Stimulated activated CD8-positive, alpha-beta memory T cell treated with anti-CD3 and anti-CD28 coated beads, Interleukin-7, amount 100 ng/mL, for 24 hours (primary cell): ENCODE measurements at places on chromosomes 4 and X.

DNA sequence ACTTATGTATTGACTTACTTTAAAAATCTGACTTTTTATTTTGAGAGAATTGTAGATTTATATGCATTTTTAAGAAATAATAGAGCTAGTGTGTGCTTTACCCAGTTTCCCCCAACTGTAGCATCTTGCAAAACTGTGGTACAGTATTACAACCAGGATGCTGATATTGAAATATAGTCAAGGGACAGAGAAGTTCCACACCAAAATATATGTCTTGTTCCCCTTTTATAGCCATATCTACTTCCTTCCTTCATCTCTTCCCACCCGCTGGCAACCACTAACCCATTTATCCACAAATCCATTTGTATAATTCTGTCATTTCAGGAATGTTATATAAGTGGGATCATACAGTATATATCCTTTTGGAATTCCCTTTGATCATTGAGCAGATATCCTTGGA, 16.8 kb downstream of the KDM6A start:
- no peak for DNase-seq

- no peak for DNase-seq
Observed at GRCh38 chrX:21225643-21226042, 148.6 kb upstream of the CNKSR2 start.

DNA sequence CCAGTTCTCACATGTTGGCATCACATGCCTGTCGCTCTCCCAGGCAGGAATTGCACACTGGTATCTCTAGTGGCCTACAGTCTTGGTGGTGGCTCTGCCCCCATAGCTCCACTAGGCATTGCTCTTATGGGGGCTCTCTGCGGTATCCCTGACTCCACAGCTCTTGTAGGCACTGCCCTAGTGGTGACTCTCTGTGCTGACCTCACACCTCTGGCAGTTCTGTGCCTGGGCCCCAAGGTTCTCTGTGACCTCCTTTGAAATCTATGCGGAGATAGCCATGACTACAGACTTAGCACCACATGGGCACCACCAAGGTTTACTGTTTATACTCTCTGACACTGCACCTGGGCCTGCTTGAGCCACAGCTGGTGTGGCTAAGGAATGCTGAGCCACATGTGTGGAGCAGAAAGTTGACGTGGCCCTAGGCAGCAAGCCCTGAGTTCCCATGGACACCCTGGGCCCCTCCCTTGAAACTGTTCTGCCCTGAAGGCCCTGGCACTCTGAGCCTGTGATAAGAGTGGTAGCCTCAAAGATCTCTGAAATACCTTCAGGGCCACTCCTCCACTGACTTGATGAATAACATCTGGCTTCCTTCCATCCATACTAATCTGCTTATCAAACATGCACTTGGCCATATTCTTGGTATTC, 8.0 kb downstream of the SLC9B1 start:
- no peak for DNase-seq

DNA sequence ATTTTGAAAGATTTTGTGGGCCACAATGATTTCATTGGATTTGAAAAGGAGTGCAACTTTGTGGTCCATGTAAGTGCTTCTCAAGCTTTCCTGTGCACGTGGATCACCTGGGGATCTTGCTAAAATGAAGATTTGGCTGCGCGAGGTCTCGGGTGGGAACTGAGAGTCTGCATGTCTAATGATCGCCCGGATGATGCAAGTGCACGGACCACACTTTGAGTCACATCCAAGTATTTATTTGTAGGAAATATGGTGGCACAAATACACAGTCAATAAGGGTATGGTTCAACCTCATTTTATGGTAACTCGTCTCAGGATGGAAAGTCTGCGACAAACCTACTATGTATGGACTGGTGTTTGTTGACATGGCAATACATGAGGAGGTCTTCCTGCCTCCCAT, 899 bp downstream of the BMX start:
- no peak for DNase-seq

DNA sequence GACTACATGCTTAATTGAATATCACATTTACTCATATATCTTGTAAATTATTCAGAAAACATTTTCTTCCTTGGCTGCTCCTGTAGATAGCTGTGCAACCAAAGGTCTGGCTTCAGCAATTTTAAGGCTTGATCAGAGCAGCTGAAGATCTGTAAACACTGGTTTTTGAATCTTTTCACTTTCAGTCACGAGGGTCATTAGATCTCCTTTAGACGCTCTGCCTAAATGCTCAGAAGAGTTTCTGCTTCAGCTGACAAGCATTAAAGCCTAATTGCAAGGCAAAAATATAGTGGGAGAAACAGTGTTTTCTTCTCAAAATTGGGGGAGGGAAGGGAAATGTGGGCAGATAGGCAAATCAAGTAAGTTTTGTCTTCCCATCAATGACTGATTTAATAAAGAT, 25.7 kb downstream of the TRPC5 start:
- no peak for DNase-seq

- no peak for DNase-seq
Observed at GRCh38 chr4:26081795-26082498, 167.9 kb downstream of the SMIM20 start.
